ENCODE measurements at places on chromosomes 12 and 14.

- peak; percentile 21 for DNase-seq
Measured at GRCh38 chr12:3604748-3605586, 114.0 kb downstream of the PRMT8 start.

DNA sequence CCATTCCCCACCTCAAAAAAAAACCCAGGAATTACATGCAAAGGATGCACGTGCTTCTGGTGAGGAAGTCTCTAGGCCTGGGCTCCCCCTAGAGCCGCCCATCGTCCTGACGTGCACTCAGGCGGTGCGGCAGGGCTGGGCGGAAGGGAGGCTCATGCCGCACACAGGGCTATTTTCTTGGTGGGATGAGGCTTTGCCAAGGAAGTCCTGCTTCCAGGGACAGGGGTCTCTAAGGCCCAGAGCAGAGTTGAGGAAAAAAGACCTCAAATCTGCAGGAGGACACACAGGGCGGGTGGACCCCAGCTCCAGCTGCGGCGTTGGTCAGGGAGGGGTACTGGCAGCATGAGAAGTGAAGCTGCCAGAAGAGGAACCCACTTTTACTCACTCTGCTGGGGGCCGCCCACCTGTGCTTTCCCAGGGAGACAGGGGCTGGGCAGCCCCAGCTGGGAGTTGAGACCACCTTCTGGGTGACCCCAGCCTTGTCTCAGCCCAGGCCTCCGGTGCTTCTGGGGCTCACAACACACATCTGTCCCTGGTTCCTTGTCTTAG, 4.2 kb downstream of the RHOF start:
- DNase-seq = peak; percentile 75

DNA sequence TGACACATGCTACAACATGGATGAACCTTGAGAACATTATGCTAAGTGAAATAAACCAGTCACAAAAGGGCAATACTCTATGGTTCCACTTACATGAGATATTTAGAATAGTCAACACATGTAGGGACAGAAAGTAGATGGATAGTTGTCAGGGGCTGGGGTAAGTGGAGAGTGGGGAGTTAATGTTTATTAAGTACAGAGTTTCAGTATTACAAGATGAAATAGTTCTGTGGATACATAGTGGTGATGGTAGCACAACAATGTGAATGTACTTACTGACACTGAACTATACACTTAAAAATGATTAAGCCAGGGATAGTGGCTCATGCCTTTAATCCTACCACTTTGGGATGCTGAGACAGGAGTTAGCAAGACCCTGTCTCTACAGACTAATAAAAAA, 8.7 kb downstream of the NUP107 start:
- no peak for DNase-seq

DNA sequence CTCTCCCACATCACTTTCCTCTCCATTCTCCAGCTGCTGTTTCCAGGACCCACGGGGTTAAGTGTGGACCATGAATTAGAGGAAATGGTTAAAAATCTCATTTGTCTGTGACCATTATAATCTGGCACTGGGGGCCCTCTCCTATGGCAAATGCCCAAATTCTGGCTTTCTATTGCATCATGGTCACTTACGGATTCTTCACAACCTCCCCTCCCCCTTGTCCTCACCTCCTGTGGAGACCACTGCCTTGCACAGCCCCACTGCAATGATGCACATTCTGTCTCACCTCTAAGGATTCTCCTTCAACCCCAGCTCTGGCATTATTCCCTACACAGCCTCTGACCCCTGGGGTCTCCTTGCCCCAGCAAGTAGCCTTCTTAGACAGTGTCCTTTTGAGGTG, 18.9 kb downstream of the BCAT1 start:
- no peak for DNase-seq

DNA sequence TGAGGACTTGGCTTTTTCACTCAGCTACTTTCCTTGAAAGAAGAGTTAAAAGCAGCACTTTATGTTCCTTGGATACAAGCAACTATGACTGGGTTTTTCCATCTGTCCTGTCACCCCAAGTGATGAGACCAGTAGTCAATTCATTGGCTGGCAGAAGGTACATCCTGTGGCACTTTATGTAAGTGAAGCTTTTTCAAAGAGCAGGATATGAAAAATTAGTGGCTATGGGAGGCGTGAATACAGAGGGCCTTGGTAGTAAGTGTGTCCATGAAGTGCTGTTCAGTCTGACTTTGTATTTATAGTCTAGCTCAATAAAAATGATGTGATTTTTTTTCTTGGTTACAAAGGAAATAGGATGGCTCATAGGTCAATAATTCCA, 68.8 kb downstream of the DRAM1 start:
- DNase-seq = no peak

- peak; percentile 90 for DNase-seq
Measured at GRCh38 chr12:93243689-93244513, 133.8 kb upstream of the NUDT4 start.

- DNase-seq = no peak
Measured at GRCh38 chr14:21203470-21204166, 47.8 kb upstream of the OR5AU1 start.

DNA sequence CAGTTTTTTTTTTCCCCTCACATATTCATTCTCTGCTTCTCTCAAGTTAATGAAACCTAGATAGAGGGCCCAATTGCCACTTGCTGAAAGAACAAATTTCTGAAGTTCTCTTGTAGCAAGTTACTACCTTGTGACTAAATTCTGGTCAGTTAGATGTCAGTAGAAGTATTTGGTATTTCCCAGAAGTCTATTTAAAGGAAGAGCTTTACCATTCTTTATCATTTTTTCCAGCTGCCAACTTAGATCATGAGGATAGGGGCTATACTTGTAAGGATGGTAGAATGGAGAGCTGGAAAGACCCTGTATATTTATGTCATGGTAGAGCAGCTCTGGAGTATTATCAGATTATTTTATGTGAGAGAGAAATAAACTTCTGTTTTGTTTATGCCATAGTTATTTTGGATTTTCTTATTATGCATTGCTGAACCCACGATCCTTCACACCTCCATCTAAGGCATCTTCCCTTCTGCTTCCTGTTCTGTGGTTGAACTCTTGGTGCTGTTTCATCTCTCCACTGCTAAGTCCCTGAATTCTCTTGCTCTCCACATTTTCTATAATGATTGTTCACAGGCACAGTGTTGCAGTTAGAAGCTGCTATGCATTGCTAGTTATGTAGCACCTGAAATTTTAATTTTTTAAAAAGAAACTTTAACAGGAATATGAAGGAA, 25.9 kb downstream of the FUT8 start:
- DNase-seq = peak; percentile 43

DNA sequence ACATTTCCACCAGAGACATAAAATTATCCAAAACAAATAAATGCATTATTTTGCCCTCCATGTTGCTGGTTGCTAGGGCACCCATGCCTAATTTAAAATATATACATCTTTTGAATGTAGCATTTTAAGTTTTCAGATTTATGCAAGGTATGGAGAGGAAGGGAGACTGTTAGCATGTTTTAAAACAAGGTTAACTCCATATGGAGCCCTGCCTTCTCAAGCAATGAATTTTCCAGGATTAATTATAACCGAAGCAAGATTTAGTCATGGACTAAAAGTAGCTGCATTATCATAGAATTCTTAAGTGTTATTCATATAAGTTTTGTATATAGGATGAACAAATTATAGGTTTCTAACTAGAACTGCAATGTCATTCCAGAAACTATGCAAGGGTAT, 37.2 kb downstream of the TRMT5 start:
- DNase-seq = no peak

- DNase-seq = no peak
Measured at GRCh38 chr14:22515929-22516328, 73.1 kb downstream of the DAD1 start.

DNA sequence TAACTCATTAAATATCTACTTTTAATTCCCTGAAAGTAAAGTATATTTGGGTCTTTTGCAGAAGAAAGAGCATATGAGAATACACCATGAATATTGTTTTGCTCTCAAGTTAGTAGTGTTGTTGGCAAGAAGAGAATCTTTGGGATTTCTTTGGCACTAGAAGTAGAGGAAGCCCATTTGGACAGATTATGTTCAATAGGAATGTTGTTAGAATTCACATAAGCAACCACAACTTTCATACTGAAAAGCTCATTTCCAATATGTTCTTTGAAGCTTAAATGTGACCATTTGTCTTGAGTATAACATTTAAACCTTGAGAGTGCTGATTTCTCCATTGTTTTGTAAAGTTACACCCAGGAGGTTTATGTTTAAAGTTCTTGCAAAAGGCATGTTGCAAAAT, 37.6 kb downstream of the PLEKHG7 start:
- DNase-seq = no peak

DNA sequence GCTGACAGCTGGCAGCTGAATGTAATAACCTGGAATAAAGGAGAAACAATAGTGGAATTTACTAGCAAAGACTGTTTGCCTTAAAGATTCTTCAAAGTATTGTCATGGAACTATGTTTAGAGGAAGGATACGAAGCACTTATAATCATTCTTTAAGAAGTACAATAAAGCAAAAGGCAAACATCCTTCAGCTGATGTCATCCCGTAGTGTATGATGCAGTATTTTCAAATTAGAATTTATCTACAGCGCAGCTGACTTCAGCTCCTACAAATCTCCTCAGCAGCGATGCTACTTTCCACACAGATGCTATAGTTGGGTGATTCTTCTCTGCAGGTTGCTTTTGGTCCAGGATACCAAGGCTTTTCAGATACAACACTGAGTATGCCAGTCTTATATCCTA, 31.5 kb downstream of the CLEC1A start:
- DNase-seq = no peak

GRCh38 chr12:90211017-90211416, 502.4 kb upstream of the ATP2B1 start:
- no peak for DNase-seq

DNA sequence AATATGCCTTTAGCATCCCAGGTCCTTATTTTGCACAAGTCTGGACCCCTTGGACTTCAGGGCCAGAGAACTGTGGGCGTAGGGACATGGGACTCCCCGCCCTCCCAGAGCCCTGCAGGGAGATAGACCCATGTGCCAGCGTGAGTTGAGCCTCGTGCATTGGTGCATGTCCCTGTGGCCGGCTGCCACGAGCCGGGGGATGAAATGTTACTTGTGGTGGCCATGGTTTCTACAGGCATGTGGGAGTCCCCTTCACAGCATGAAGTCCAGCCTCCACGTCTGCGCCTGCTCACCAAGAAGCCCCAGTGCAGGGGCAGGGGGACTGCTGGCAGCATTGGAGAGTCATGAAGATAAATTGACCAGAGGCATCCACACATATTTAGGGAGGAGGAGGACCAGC, 470.0 kb downstream of the BCL11B start:
- no peak for DNase-seq

DNA sequence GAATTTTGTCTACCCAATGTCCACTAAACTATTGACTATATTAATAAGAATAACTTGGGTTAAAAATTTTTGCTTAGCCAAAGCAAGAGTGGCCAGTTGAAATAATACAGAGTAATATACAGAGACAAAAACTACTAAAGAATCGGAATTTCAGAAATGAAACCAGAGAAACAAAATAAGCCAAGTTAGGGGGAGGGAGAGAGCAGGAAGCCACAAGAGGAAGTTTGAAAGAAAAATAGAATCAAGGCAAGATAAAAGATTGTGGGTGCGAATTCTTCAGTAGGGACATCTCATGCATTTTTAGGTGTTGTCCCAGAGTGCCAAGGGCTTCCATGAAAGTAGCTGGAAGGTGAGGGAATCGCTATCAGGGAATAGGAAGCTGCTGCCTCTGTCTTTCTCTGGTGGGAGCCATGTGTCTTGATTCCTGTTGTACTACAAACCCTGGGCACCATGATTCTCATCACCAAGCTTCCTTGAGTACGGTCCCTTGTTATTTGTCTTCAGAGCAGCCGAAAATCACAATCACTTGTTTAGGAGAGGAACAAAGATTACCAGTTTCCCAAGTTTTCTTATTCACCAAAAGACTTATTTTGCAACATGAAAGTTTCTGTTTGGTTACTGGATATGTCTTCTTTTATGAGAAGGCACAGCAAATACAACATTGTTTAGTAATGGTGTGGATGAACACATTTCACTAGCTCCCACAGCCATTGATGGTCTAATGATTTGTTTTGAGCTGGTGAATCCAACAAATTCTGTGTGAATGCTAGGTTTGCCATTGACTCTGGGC, 16.7 kb downstream of the NEUROD4 start:
- DNase-seq = peak; percentile 45

GRCh38 chr12:110079477-110080400, 31.4 kb upstream of the C12orf76 start:
- DNase-seq = peak; percentile 88

- DNase-seq = no peak
Measured at GRCh38 chr12:132142679-132143335, 1.3 kb downstream of the DDX51 start.

DNA sequence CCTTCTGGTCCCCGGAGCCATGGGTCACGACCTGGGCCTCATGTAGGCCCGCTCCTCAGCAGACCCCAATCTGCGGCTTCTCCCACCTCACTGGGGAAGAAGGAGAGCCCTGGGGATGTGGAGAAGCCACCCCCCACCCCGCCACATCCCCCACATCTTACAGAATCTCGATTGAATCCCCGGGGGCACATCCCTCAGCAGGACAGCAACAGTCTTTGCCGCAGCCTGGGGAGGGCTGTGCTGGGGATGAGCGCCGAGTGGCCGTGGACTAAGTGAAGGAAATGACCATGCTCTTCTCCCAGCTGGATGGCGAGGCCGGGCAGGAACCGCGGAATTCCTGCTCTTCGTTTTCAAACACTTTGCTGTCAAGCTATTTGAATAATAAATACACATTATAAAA, 169.0 kb upstream of the RTL1 start:
- no peak for DNase-seq

DNA sequence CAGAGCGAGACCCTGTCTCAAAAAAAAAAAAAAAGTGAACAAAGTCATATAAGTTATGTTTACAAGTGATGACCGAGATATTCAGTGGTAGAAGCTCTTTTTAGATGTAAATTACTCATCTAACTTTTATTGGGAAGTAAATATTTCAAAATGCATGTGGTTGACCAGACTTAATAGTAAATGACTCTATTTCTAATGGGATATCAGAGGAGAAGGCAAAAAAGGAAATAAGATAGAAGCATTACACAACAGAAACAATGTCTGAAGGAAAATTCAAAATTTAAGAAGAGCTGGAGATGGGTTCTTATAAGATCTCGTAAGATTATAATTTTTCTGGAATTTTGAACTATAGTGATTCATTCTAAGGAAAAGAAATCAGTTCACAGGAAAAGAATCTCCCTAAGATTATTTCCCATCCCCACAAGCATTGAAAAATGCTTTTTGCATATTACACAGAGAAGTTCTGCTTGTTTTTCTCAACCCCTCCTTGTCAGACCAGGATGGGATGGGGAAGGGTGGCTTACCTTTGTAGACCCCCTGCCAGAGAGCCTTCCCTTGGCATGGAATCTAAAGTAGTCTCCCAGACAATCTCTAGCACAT, 63.1 kb upstream of the STK38L start:
- no peak for DNase-seq

Data from KBM-7 (cell line).